ENCODE measurements at places on chromosomes 11 and 22.
A peak's percentile ranks its signal among the peaks of the same experiment; 100 is the strongest.

DNA sequence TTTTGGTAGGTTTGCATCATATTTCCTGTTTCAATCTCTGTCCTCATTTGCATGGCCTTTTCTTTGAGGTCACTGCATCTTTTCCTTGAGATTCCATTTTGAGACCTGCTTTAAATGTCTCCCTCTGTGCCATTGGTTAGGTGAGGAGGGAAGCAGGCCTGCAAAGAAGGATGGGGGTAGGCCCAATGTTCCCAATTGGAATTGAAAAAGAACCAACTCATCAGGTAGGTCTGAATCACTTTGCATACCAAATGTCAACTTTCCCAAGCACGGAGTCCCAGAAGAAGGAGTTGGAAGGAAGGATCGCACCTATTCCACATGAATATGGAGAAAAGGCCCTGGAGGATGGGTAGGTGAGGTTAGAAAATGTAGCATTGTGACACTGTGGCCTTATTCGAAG is 318.5 kb downstream of the BLID start:
- DNase-seq, result no peak

- no peak for DNase-seq
These were observed 23.1 kb upstream of the TP53I11 start for GRCh38 chr11:44973632-44974401.

- DNase-seq, result no peak
These were observed 9.5 kb downstream of the C1QTNF6 start for GRCh38 chr22:37178350-37179125.

DNA sequence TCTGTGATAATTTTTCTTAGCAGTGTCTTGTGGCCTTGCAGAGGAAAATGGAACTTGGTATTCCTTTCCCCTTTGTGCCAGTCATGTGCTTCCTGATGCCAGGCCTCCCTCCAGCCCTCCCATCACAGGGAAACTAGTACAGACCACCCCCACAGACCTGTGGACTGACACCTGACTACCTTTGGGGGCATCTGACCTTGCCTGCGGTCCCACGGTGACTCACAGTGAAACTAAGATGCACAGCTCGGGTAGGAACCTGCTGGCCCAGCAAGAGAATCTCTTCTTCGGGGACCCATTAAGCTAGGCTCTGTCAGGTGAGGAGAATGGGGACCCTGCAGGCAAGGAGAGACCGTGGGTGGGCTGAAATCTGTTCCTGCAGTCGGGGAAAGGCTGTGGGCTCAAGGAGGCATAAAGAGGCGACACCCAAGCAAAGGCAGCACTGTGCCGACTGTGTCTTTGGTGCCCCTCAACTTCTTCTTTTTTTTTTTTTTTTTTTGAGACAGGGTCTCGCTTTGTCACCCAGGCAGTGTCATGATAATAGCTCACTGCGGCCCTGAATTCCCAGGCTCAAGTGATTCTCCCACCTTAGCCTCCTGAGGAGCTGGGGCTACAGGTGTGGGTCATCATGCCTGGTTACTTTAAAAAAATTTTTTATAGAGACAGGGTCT is 20.8 kb upstream of the PEX26 start:
- no peak for DNase-seq

DNA sequence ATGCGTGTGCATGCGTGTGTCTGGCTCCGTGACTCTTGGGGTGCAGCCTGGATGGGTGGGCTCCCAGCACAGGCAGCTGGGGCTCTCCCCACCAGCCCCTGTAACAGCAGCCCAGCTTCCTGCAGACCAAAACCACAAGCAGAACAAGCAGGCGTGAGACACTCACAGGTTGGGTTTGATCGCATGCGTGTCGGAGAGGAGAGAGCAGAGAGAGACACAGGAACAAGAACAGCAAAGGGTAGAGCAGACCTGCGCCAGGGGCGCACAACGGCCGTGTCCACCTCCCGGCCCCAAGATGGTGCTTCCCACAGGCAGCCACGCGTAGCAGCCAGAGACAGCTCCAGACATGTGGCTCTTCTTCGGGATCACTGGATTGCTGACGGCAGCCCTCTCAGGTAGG is at the start of gene CD6:
CD6 (plus strand) TSS at position 161 of the 400 bp plus-strand sequence; CDS start at position 347, 186 bp downstream.
- DNase-seq, result no peak

DNA sequence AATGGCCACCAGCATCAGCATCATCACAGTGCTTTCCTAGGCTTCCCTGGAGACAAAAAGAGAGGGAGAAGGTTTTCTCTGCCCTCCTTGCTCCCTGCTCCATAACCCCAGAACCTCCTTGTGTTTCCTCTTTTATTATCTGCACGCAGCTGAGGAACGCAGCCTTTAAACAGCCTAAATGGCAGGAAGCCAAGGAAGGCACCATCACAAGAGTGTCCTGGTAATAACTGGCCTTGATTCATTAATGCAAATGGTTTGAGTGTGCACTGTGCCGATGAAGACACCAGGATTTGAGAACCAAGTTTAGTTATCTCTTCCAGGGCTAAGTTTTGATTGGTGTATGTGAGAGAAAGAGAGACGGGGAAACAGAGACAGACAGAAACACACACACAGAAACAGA is 29.4 kb upstream of the DRD2 start:
- peak; percentile 93 for DNase-seq

DNA sequence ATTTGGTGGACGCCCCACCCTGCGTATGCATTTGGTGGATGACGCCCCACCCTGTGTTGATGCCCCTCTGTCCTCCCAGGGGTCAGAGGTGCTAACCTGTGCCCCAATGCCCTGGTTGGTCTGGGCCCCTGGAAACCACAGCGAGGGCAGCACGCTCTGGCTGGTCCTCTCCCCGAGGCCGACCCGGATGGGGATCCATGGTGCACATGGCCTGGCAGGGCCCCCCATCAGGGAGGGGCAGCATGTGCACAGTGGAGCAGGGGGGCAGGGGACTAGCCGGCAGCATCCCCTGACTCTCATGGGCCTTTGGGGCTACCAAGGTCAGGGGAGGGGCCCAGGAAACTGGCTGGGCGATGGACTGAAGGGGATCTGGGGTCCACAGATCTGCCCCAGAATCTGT is 7.6 kb upstream of the MUC5AC start:
- DNase-seq, result no peak

DNA sequence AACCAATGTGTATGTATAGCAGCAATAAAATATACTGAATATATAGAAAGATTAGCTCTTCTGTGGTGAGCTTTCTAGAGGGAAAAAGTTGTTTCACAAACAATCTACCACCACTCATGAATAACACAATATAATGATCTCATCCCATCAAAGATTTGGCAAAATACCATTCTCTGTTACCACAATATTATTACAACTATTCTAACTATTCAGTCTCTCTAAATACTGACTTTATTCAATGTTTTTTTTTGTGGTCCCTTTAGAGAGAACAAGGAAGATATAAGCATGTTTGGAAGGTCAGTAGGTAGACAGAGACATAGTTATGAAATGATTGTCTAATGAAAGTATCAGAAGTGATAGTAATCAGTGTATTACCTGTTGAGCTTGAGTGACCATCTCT is 7.8 kb downstream of the CCDC90B start:
- DNase-seq, result no peak

- no peak for DNase-seq
These were observed 2.8 kb downstream of the LRRC10B start for GRCh38 chr11:61511383-61511782.

DNA sequence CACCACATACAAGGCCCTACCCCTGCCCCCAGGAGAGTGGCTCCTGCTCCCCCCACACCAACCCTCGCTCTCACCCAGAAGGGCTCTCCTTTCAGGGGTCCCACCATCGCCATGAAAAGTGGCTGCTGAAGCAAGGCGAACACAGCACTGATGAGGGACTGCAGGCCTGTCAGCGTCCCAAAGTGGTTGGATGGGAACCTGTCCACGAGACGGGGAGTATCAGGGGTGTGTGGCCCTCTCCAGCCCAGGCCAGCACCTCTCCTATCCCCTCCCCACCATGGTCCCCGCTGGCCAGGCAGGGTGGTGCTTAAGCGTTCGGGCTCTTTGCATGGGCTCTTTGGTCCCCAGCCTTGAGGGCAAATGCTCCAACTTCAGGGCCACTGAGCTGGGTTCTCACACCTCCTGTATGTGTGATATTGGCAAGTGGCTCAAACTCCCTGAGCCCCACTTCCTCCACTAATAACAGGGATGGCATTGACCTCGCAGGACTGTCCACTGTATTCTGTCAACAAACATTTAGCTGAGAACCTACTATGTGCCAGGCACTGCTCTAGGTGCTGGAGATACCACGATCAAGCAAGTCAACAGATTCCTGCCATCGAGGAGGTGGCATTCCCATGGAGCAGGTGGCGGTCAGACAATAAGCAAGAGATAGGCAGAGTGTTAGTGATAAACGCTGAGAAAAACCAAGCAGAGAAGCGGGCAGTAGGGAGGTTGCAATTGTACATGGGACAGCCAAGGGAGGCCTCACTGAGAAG is 26.9 kb downstream of the RTN4RL2 start:
- no peak for DNase-seq

- no peak for DNase-seq
These were observed 236.8 kb upstream of the NCAM1 start for GRCh38 chr11:112724496-112724790.

GRCh38 chr11:105937331-105937730 is 84.7 kb downstream of the MSANTD4 start:
- DNase-seq, result no peak

DNA sequence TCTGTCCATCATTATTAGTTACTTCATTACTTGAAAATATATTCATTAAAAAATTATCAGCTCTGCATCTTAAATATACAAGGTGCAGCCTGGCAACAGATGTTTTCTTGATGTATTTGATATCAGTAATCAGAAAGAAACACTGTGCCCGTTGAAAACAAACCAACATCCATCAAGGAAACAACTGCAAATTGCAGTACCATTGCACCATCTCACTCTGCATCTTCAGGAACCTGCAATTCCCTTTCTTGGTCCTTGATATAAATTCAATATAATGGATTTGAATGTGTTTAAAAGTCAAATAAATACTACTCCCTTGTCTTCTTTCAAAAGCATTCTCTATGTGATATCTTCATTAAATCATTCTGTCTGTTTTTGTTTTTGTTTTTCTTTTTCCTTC is 1131.2 kb downstream of the FAM181B start:
- no peak for DNase-seq

GRCh38 chr11:134544095-134544815 is 132.2 kb upstream of the B3GAT1 start:
- no peak for DNase-seq

DNA sequence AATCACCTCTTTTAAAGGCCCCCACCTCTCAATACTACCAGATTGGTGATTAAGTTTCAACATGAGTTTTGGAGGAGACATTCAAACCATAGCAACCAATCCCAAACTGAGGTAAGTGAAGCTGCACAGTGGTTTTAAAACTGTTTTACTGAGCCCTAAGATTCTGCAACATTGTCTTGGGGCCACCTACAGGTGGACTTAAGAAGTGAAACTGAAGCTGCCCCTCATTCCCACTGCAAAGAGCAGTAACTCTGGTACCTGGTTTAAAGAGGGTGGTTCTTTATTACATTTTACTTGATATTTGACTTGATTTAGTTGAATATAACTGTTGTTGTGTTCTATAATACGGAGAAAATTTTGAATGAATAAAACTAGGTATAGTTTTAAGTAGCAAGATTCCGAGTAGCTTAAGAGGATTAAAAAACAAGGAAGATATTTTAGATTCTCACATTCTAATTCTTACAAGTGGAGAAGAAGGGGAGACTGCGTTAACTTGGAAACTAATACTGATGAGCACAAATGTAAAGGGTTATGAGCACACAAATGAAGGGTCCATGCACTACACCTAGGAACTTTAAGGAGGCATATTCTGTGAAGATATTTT is 26.7 kb downstream of the SYT9 start:
- no peak for DNase-seq

DNA sequence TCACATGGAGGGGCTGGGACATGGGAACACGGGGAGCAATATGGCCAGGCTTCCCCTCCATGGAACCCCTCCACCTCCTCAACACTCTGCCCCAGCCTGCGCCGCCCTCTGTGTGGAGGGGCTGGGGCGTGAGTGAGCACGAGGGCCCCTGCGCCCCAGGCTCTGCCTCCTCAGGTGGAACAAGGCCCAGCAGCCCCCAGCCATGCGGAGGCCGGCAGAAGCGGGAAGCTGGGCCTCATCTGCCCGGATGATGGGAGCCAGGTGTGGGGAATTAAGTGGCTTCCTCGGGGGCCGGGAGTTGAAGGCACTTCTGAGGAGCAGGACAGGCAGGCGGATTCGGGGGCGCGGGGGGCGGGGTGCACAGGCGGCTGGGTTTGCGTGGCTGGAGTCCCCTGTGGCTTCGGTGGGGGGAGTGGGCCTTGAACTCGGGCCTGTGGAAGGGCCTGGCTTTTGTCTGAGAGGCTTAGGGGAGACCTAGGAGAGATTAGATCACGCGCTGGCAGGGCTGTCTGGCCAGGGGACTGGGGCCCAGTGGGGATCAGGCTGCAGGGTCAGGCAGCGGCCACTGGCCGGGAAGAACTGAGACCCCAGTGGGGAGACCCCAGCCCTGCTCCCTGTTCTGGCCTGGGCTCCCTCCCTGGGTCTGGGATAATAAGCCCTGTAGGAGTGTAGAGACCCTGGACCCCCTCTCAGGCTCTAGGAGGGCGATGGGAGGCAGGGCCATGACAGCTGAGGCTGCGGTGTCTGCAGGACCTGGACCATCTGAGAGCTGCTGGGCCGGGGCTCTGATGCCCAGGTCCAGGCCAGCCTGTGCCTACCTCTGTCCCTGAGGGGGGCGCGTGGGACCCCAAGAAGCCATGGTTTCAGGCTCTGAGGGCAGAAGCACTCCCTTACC is 13.3 kb downstream of the PRR33 start:
- DNase-seq, result no peak

DNA sequence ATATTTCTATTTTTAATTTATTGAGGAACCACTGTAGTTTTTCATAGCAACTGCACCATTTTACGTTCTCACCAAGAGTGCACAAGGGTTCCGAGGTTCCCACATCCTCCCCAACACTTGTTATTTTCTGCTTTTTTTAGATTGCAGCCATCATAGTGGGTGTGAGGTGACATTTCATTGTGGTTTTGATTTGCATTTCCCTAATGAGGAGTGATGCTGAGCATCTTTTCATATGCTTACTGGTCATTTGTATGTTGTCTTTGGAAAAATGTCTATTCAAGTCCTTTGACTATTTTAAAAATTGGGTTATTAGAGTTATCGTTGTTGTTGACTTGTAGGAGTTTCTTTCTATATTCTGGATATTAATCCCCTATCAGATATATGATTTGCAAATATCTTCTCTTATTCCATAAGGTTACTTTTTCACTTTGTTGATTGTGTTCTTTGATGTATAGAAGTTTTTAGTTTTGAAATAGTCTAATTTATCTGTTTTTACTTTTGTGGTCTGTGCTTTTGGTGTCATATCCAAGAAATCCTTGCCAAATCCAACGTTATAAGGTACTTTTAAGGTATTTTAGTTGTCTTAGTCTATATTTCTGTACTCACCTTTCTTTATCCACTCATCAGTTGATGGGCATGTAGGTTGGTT is 9.0 kb downstream of the NEAT1 start:
- no peak for DNase-seq

- DNase-seq, result peak; percentile 23
These were observed 9.3 kb upstream of the MIAT start for GRCh38 chr22:26648011-26648497.

DNA sequence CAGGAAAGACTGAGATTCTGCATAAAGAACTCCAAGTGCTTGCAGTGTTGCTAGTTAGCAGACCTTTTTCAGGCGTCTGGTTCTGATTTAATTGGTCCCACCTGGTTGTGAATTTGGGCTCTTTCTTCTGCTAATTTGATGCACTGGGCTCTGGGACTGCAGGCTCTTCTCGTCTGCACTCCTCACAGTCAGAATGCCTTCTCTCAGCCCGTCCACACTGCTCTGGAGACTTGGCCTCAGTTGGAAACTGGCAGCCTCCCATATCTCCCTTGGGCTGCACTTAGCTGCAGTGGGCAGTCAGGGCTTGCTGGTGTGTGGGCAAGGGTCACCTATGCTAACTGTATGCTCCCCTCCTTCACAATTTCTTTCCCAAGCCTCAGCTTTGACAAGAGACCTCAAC is 1.5 kb downstream of the TRIM6 start:
- DNase-seq, result no peak

- no peak for DNase-seq
These were observed 6.6 kb upstream of the CDC42BPG start for GRCh38 chr11:64850979-64851567.

Data from NCI-H526 treated with DMSO at 0.1 percent for 48 hours (cell line).